ENCODE measurements at places on chromosomes 3 and 15.

DNA sequence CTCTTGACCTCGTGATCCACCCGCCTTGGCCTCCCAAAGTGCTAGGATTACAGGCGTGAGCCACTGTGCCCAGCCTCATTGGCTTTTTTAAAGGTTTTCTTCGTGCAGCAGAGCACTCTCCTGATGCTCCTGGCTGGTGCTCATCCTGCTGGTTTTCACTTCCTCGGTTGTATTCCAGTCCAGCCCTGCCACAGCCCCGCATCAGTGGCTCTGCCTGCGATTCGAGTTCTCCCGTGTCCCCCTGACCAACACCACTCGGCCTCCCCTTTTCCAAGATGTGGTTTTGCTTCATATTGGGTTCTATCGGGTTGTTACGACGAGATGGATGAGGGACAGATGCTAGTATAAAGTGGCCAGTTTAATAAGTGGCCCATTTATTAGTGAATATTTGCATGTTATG, 27.8 kb downstream of the EFCC1 start:
- DNase-seq, result no peak

DNA sequence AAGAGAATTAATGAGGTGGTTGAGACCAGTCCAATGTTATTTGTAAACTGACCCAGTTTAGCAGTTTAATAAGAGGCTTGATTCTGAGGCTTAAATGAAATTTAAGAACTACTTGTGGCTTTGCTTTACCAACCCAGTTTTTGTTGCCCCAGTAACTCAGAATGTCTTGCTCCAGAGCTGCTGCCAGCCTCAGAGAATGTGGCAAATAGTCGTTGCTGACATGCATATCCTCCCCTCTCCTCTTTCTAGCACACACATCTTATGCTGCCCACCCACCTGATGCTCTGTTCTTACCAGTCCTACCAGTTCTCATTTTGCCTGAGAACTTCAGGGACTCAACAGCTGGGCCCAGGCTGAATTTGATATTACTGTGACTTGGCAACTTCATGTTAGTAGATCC, 92.4 kb upstream of the TSC22D2 start:
- no peak for DNase-seq

DNA sequence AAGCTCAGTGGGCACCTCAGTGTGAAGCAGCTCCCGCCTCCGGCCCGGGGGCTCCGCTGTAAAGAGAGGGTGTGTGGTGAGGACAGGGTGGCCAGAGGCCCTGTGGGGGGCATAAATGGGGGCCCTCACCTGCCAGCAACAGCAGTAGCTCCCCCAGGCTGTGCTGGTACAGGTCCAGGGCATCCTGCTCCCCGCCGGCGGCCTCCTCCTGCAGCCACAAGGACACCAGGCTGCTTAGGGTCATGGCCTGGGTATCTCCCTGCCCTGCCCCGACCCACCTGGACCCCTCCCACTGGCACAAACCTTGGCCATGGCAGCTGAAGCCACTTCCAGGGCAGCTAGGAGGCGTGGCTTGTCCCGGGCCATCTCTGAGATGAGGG, 4.8 kb downstream of the ULK3 start:
- no peak for DNase-seq

DNA sequence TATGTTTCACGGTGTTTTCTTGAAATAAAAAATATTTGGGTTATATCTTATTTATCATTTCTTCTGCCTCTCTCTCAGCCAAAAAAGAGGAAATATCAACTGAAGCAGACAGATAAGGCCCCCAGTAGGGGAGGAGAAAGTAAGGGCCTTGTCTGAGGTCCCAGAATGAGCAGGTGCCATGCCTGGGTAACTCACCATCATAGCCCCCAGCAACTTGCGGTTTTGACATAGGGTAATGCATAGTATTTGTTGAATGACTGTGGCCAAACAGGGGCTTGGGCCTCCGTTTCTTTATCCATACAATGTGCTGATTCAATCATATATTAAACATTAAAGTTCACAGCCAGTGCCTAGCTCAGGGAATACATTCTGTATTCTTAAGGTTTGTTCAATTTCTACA, 119.6 kb downstream of the ABI3BP start:
- DNase-seq, result no peak

GRCh38 chr3:152100491-152101132, 168.1 kb upstream of the MBNL1 start:
- no peak for DNase-seq

- no peak for DNase-seq
Observed at GRCh38 chr15:80452166-80452565, 48.0 kb downstream of the ARNT2 start.

GRCh38 chr15:61080221-61081026, 148.7 kb downstream of the RORA start:
- no peak for DNase-seq

GRCh38 chr3:14775563-14775962, 43.2 kb upstream of the FGD5 start:
- no peak for DNase-seq

DNA sequence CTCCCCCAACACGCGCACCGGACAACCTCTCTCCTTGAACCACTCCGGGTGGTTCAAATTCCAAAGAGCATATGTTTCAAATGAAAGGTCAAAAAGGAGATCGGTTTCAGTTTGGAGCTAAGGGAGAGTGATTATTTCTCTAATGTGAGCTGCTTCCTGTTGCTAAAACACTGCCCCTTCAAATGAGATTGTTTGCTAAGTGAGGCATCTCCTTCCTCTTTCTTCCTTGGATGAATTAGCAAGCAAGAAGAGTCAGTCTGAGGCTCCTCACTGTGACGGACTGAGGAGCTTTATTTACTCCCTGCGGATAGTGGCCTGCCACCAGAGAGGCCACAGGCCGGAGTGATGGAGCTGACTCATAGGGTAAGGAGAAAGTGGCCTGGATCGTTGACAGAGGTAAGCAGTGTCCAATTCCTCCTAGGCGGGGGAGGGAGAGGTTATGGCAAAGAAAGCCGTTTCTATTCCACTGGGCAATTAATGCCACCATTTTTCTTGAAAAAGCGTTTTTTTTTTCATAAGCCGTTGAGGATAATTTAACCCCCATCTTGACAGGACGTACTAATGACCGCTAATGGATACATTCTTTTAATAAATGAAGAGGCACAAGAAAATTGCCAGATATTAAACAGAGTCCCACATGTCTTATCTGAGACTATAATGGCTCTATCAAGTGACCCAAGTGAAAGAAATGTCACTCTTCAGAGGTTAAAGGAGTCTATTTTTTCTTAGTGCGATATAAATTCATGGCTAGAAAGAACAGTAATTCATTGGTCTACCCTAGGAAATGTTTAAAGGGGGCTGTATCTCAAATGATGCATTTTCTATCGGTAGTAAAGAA, 167.0 kb upstream of the ANKRD28 start:
- DNase-seq, result no peak

GRCh38 chr3:150130404-150131100, 159.9 kb upstream of the PFN2 start:
- no peak for DNase-seq

DNA sequence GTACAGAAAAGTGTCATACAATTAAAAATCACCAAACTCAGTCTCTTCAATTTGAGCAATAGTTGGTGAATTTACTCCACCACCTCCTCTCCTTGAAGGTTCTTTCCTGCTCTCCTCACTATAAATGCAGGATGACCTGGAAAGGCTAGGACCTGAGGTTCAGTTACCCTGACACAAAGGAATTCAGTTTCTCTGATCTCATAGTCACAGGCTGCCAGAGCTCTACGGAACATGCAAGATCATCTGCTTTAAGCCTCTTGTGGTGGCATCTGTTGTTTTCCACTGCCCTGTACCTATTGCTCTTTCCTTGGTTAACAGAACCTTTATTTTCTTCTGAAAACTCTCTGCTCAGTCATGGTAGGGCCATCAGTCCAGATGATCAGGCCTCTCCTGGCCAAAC, 4.9 kb upstream of the TP63 start:
- no peak for DNase-seq

DNA sequence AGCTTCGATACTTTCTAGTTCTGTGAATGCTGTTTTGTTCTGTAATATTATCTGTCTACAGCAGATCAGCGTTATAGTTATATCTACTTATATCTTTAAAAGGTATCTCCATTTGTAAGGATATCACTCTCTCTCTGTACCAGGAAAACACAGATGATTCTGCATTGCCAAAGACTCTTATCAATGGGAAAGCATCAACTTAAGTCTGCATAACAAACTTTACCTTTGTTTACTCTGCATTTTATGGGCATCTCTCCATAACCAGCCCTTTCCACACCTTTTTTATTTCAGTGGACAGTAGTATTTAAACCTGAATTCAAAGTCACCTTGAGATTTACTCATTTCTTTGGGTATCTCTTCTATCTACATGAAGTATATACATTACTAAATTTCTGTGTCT, 238.7 kb upstream of the GRM7 start:
- DNase-seq, result no peak

- DNase-seq, result no peak
Observed at GRCh38 chr3:125010393-125010792, 45.4 kb downstream of the HEG1 start.

DNA sequence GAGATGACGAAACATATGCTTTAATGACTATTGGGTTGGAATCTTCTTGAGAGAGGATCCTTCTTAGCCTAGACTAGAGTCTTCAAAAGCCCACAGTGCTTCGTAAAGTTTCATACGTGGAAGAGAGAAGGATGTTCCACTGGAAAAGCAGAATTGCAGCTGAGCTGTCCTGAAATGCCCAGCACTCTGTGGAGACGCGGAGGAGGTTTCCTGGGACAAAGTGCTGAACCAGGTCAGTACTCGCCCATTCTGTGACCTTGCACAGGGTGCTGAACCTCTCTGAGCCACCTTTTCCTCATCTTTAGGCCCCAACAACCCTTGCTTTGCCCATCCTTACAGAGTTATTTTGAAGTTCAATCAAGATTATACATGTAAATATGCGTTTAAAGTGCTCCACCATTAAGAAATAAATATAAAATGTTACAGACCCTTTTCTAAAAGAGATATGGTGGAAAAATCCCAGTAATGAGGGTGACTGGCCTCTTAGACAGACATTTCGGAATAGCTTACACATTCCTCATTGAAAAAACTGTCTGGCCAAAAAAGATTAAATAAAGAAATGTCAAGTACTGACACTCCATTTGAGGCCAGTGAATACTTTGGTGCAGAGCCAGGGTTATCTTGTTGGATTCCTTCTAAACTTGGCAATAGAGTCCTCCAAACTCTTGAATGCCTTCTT, 4.2 kb upstream of the MAGEF1 start:
- no peak for DNase-seq

DNA sequence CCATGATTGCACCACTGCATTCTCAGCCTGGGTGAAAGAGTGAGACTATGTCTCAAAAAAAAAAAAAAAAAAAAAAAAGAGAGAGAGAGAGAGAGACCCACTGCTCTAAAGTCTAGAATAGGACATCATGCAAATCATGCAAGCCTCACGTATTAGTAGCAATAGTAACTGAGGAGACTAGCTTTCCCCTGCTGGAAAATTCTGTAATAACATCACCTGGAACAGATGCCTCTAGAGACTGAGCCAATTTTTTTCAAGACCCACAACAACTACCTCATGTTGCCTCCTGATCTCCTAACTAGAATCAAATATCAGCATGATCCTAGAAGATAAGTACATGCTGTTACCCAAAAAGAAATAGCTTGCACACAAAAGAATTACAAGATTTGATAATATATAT, 461.9 kb downstream of the AGBL1 start:
- no peak for DNase-seq

GRCh38 chr3:197068077-197068476, 38.5 kb upstream of the MELTF start:
- DNase-seq, result no peak

- no peak for DNase-seq
Observed at GRCh38 chr3:184419171-184419570, 39.3 kb downstream of the CHRD start.

DNA sequence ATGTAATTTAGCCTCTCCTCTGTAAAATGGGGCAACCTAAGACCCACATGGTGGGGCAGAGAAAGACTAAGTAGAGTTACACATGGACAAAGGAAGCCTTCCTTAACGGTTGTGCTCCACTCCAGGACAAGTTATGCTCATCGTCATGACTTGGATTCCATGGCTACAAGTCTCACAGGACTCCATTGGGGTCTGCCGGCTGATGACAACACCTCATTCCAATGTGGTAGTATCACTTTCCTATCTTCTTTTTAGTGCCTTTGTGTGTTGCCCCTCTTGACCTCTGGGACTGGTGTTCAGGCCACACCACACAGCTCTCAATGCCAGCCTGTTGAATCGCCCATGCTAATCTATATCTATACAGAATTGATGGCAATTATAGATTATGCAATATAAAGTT, 181.3 kb upstream of the WNT5A start:
- no peak for DNase-seq

DNA sequence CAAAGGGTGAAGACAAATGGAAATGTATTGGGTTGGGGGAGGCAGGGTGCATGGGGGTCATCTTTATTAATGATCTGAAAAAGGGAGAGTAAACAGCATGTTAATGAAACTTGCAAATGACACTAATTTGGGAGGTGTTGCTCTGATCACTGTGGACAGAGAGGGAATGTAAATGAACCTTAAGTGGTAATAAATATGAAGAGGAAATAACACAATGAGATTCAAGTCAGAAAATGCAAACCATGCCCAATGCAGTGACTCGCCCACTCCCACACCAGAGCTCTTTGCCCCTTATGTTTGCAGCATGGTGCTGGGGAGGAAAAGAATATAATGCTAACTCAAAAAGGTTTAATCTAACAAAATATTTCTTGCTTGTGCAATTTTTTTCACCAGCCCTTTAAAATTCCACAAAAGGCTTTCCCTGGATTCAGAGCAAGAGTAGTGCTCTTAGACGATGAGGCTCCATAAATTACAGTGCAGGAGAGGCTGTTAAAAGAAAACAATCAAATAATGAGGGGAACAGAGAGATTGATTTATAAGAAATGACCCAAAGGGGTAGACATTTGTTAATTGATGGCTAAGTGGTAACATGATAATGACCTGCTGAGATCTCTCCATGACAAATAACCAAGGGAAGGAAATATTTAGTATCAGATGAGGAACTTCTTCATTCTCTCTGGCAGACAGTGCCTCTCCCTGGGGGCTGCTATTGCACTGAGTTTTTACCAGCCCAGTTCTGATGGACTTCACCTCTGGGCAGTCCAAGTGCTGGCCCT, 210.0 kb upstream of the PPP2R3A start:
- no peak for DNase-seq

DNA sequence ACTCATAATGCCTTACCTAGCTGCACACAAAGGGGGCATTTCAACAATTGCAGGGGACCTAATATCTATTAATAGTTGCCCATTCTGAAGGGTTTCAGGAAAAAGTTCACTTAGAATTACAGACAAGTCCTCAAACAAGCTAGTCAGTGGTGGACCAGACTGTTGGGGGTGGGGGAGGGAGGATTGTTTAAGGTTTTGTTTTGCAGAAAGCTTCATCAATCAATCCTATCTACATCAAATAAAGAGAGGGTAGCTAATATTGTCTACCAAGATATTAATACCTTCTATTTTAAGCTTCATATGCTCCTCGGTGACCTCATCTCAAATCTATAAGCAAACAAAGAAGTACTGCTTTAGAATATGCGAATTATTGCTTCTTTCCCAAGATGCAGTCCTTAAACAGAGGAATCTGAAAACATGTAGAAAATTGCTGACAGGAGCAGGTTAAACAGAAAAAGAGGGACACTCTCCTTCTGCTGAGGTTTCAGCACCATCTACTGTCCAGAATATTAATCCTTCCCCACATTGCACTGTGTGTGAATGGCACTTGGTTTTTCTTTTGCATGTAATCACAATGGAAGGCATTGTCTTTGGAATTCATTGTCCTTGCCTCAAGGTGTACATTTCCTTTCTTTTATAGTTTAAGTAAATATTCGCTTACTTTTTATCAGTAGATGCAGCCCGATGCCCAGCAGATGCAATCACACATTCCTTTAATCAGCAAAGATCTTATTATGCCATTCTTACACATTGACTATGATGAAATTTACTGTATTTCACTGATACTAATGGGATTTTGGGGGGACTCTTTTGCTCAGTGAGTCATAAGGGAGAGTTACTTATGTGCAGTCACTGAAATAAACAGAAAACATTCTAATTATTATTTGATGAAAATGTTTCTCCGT, 94.7 kb downstream of the IL5RA start:
- peak; percentile 38 for DNase-seq

Measured in Caki2 (cell line).